Trophoblast cell (in vitro differentiated cells and primary cell): ENCODE measurements at places on chromosomes 11 and 22.

DNA sequence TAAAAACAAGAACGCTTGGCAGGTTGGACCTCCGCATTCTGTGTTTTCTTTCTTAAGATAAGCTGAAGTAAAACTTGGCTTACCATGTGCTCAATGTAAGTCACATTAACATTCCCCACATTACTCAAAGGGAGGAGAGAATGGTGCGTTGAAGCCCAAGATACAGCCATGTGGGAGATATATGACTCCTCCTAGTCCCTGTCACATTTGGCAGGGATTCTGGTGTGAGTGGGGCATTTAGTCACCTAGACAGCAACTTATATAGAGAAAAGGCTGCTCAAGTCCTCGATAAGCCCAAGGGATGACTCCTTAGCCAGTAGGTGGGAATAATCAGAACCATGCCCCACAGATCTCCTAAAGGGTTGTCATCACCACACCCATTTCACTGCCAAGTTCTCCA is 4.6 kb downstream of the PRSS23 start:
- H3K4me3 ChIP-seq: no peak overlapping the region
- H3K27me3 ChIP-seq: no peaks in the 10 kb centered on the region
- peaks cover 16% of the 10 kb centered on the region for H3K4me1 ChIP-seq
- DNase-seq: no peak
- H3K36me3 ChIP-seq: peaks cover 10% of the 10 kb centered on the region

GRCh38 chr11:33013755-33014154 is 1.9 kb upstream of the DEPDC7 start:
- no peak overlapping the region for H3K4me3 ChIP-seq
- peak; percentile 36 for DNase-seq
- H3K27me3 ChIP-seq: no peaks in the 10 kb centered on the region

DNA sequence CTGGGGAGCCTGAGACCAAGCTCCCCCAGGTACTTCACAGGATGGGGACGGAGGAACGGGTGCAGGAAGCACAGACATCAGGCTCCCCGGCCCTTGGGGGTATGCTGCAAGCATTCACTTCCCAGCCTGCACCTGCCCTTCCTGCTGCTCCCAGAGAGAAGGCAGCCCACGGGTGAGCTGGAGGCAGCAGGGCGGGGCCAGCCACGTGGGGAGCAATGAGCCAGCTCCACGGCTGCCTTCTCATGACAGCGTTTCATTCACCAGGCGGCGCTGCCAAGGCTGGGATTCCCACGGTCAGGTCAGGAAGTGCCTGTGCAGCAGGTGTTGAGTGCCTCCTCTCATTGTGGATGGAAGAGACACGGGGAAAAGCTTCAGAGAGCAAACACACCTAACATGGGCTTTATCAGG is 14.5 kb upstream of the PHLDA2 start:
- H3K4me1 ChIP-seq: peaks cover 10% of the 10 kb centered on the region
- H3K27me3 ChIP-seq: no peaks in the 10 kb centered on the region
- no peak overlapping the region for H3K4me3 ChIP-seq
- no peak for DNase-seq
- peaks cover 46% of the 10 kb centered on the region for H3K36me3 ChIP-seq
- H3K27ac ChIP-seq: no peak overlapping the region

DNA sequence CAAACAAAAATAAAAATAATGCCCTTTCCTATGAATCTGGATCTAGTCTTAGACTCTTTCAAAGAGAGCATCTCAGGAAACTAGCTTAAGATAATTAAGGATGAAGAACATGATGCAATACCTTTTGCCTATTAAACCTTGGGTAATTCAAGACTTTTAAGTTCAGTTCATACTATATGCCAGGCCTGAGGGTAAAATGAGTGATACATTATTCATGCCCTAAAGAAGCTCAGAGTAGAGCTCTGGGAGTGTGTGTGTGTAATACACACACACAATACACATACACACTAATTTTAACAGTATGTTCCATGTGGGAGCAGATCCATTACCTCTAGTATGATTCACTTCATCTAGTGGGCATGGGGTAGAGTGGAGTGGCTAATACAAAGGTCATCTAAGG is 651.4 kb upstream of the CHORDC1 start:
- no peak for DNase-seq
- no peak overlapping the region for H3K4me3 ChIP-seq
- H3K27ac ChIP-seq: no peak overlapping the region
- H3K36me3 ChIP-seq: no peaks in the 10 kb centered on the region

DNA sequence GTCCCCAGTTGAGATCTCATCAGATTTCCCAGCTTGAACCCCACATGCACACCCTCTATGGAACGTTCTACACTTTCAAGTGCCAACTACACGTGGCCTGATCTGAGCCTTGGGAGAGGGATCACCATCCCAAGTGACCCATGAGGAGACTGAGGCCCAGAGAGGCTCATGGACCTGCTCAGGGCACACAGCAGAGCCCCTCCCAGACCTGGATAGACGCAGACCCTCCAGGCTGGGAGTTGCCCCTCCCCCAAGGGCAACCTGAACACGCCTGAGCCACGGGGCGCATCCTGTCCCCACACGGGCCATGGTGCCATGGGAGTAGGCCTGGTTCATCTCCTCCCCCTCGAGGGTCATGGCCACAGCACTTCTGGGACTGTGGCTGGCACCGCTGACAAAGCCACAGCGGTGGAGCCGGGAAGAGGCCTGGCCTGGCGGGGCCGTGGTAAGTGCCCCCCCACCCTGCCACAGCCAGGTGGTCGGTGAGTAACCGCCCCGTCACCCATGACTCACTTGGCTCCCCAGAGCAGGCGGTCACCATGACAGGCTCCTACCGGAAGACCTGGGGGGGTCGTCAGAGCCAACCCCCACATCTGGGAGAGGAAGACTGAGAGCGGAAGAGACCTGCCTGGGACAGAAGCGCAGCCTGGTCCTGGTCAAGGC is 8.1 kb downstream of the WNT7B start:
- no peak for DNase-seq
- H3K27ac ChIP-seq: no peak overlapping the region
- peaks cover 26% of the 10 kb centered on the region for H3K27me3 ChIP-seq
- H3K36me3 ChIP-seq: no peaks in the 10 kb centered on the region
- peaks cover 21% of the 10 kb centered on the region for H3K4me1 ChIP-seq
- H3K4me3 ChIP-seq: no peak overlapping the region

- H3K4me3 ChIP-seq: no peak overlapping the region
- H3K4me1 ChIP-seq: peaks cover 12% of the 10 kb centered on the region
- DNase-seq: no peak
These were observed 155.7 kb downstream of the SNX19 start for GRCh38 chr11:130760515-130761125.

DNA sequence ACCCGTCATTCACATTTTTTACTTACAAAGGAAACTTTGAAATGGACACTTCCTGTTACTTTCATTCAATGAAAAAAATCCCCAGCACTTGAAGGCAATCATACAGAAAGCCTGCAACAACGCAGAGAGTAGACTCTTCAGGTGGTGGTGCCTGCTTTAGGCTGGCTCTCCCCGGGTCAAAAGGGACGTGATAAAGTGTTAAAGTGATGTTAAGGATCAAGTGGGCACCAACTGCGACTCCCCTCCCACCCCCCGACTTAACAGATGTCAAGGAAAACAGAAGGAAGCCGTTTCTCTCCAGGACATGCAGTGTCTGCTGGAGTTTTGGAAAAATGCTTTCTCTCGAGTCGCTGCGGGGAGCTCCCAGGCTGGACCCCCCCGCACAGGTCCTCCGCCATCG is 414 bp upstream of the PNPLA3 start:
- H3K27me3 ChIP-seq: peaks cover 4% of the 10 kb centered on the region
- H3K27ac ChIP-seq: no peak overlapping the region
- DNase-seq: no peak
- peaks cover 5% of the 10 kb centered on the region for H3K36me3 ChIP-seq

GRCh38 chr22:38755155-38755910 is 465 bp downstream of the SUN2 start:
- H3K4me1 ChIP-seq: peaks cover 23% of the 10 kb centered on the region
- peak overlapping the region; percentile 84 for H3K4me3 ChIP-seq
- peaks cover 26% of the 10 kb centered on the region for H3K36me3 ChIP-seq
- peak overlapping the region; percentile 90 for H3K27ac ChIP-seq
- DNase-seq: peak; percentile 97

DNA sequence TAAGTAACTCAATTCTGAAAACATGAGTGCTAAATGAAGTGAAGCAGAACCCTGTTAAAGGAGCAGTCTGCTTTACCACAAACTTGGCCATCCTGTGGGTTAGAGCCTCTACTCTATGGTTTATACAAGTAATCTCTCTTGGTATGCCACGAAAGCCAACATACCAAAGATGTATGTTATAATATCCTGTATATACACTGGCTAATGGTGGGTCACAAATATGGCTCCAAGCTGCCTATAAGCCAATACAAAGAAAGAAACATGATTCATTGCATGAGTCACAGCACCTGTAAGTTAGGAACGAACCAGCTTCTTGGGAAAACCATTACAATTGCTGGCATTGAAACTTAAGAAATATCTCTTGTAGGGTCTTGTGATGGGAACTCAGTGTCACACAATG is 16.1 kb downstream of the XRRA1 start:
- no peak overlapping the region for H3K4me3 ChIP-seq
- H3K27me3 ChIP-seq: no peaks in the 10 kb centered on the region
- no peaks in the 10 kb centered on the region for H3K4me1 ChIP-seq
- peaks cover 8% of the 10 kb centered on the region for H3K36me3 ChIP-seq
- no peak overlapping the region for H3K27ac ChIP-seq

DNA sequence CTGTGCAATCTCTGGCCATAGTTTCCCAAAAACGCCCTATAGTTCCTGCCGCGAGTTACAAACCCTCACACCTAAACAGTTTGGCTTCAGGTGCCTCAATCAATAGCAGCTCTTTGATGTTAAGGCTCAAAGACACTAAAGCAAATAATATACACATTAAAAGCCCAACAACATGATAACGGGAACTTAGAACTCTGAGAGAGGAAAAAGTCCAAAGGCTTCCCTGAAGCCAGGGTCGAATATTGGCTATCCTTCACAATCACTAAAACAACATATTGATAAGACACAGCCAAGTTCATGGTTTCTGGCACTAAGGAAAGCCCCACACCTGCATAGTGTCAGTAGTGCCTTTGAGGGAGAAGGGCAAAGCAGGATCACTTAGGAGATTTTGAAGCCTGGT is 54.9 kb downstream of the NTM start:
- no peaks in the 10 kb centered on the region for H3K27me3 ChIP-seq
- H3K27ac ChIP-seq: no peak overlapping the region
- no peaks in the 10 kb centered on the region for H3K36me3 ChIP-seq
- DNase-seq: no peak
- H3K4me1 ChIP-seq: peaks cover 14% of the 10 kb centered on the region
- no peak overlapping the region for H3K4me3 ChIP-seq

GRCh38 chr11:12108875-12109453 is 1.4 kb upstream of the MICAL2 start:
- H3K36me3 ChIP-seq: no peaks in the 10 kb centered on the region
- DNase-seq: no peak
- H3K27ac ChIP-seq: no peak overlapping the region
- peaks cover 7% of the 10 kb centered on the region for H3K27me3 ChIP-seq

DNA sequence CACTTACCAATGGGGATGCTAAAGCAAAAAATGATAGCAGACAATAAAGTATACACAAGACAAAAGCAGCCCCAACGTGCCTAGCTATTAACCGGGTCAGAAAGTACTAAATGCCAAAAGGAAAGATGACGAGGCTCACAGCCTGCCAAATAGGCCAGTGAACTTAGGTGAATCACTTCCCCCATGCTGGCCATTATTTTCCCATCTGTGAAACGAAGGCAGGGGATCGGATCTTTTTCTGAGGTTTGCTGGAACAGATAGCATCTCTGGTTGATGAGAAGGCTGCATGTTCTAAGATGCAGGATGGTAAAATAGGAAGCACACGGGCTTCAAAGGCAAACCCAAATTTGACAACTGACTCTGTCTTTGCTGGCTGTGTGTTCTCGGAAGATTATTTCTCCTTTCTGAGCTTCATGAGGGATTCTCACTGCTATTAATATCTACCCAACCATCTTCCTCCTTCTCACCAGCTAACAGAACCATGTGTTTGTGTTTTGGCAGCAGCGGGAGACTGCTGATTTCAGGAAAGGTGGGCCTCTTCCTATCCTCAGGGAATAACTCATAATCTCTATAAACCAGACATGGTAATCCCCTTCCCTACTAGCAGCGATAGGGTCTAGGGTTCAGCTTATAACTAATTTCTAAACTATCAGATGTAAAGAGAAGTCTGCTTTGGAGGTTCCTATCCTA is 390.7 kb downstream of the LARGE1 start:
- peaks cover 2% of the 10 kb centered on the region for H3K4me1 ChIP-seq
- no peak overlapping the region for H3K4me3 ChIP-seq
- no peaks in the 10 kb centered on the region for H3K36me3 ChIP-seq
- no peaks in the 10 kb centered on the region for H3K27me3 ChIP-seq
- H3K27ac ChIP-seq: no peak overlapping the region
- no peak for DNase-seq

GRCh38 chr11:125071435-125071834 is 8.3 kb downstream of the SLC37A2 start:
- no peaks in the 10 kb centered on the region for H3K36me3 ChIP-seq
- H3K27me3 ChIP-seq: no peaks in the 10 kb centered on the region
- no peak overlapping the region for H3K4me3 ChIP-seq
- no peak for DNase-seq
- H3K4me1 ChIP-seq: peaks cover 8% of the 10 kb centered on the region

- no peak overlapping the region for H3K4me3 ChIP-seq
- H3K36me3 ChIP-seq: no peaks in the 10 kb centered on the region
- no peaks in the 10 kb centered on the region for H3K27me3 ChIP-seq
- no peak overlapping the region for H3K27ac ChIP-seq
- no peaks in the 10 kb centered on the region for H3K4me1 ChIP-seq
- DNase-seq: no peak
These were observed 8.7 kb upstream of the GSTP1 start for GRCh38 chr11:67574938-67575337.

DNA sequence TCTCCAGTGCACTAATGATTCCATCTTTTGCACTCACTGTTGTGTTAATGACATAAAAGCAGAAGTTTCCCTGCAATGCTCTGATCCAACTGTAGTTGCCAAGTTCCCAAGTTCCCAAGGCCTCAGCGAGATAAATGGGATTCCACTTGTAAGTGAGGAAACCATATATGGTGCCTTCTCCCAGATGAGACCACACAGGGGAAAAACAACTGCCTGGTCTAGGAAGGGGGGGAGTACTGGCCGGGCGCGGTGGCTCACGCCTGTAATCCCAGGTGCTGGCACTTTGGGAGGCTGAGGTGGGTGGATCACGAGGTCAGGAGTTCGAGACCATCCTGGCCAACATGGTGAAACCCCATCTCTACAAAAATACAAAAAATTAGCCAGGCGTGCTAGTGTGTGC is 23.3 kb upstream of the RELA start:
- no peaks in the 10 kb centered on the region for H3K27me3 ChIP-seq
- H3K4me1 ChIP-seq: no peaks in the 10 kb centered on the region
- H3K27ac ChIP-seq: no peak overlapping the region
- no peaks in the 10 kb centered on the region for H3K36me3 ChIP-seq
- no peak overlapping the region for H3K4me3 ChIP-seq
- no peak for DNase-seq

GRCh38 chr11:2975594-2975993 is 16.5 kb downstream of the NAP1L4 start:
- no peak overlapping the region for H3K27ac ChIP-seq
- H3K4me3 ChIP-seq: no peak overlapping the region
- peak; percentile 66 for DNase-seq
- H3K27me3 ChIP-seq: no peaks in the 10 kb centered on the region
- H3K4me1 ChIP-seq: no peaks in the 10 kb centered on the region
- H3K36me3 ChIP-seq: peaks cover 59% of the 10 kb centered on the region
